ENCODE measurements at places on chromosomes 5 and 9.
A peak's percentile ranks its signal among the peaks of the same experiment; 100 is the strongest.

DNA sequence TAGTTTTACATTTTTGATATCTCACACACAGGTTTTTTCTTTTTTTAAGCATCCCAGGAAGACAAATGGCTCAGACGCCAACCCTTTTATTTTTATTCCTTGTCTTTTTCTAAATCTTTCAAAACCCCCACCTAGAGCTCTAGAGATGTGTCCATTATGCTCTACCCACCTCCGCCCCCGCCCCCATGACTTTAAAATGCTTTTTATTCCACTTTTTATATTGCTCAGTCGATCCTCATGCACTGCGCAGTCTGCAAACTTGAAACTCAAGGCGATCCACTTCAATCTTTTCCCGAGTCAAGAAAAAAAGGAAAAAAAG, 411 bp upstream of the MAT2B start:
- peaks cover 2% of the 10 kb centered on the region for H3K36me3 ChIP-seq
- H3K4me3 ChIP-seq, result peak overlapping the region; percentile 92
- no peak for DNase-seq

DNA sequence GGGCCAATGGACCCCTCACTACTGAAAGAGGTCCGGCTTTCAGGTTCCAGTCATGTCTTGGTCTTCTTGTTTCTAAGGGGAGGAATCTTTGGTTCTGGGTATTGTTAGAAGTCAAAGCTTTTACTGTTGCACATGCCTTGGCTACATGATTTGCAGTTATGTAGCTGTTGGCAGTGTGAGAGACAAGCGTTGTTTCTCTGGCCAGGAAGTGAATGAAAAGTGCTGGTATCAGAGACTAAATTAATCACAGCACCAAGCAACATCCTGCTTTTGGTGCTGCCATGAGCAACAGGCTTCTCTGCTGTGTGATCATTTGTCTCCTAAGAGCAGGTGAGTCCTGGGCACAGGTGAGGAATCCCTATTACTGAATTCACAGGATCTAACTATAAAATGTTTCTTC, 100.1 kb upstream of the PRSS3 start:
- H3K4me3 ChIP-seq, result no peak overlapping the region
- DNase-seq, result no peak

- no peak overlapping the region for H3K4me3 ChIP-seq
- no peaks in the 10 kb centered on the region for H3K36me3 ChIP-seq
- no peaks in the 10 kb centered on the region for H3K4me1 ChIP-seq
- H3K27ac ChIP-seq, result no peak overlapping the region
Measured at GRCh38 chr9:134792627-134793026, 88.0 kb upstream of the FCN2 start.

- no peak for DNase-seq
- H3K4me1 ChIP-seq, result peaks cover 18% of the 10 kb centered on the region
Measured at GRCh38 chr9:133533857-133534256, 647 bp upstream of the ADAMTSL2 start.

DNA sequence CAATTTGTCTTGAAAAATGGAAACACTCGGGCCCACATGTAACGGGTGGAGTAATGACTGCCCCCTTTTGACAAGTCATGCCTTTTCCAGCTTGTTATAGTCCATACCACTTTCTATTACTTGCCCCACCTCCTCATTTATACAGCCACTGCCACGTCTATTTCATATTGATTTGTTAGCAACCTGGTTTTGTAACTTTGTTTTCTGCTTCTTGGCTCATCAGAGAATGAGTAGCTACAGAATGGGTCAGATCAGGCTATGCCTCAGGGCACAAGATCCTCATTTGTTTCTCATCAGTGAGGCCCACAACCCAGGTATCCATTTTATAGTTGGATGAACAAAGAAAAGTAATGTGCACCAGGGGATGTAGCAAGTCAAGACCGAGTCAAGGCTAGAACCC, 1.7 kb downstream of the GFRA3 start:
- H3K36me3 ChIP-seq, result no peaks in the 10 kb centered on the region
- peaks cover 8% of the 10 kb centered on the region for H3K27me3 ChIP-seq
- H3K4me1 ChIP-seq, result peaks cover 3% of the 10 kb centered on the region

DNA sequence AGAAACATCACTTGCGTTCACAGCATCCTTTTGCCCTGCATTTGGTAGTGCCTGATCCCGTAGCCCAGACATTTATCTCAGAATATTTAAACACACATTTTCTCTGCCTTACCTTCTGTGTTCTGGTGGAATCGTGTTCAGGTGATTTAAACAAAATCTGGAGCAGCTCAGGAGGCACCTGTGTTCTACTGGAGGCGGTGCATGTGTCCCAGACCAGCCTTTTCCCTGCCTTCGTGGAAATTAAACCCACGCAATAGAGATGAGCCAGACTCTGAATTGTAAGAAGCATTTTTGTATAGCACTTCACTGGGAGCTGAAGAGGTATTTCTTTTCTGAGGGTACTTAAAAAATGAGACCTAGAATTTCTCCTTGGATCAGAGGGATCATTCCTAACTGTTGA, 212.5 kb downstream of the MAST4 start:
- no peaks in the 10 kb centered on the region for H3K36me3 ChIP-seq
- no peak overlapping the region for H3K27ac ChIP-seq
- DNase-seq, result no peak
- no peak overlapping the region for H3K4me3 ChIP-seq

- H3K27ac ChIP-seq, result no peak overlapping the region
- no peak for DNase-seq
- no peaks in the 10 kb centered on the region for H3K27me3 ChIP-seq
- H3K4me1 ChIP-seq, result peaks cover 3% of the 10 kb centered on the region
Measured at GRCh38 chr5:102279711-102280110, 16.4 kb downstream of the SLCO4C1 start.

GRCh38 chr5:76467216-76467615, 64.1 kb downstream of the IQGAP2 start:
- H3K36me3 ChIP-seq, result peaks cover 11% of the 10 kb centered on the region
- no peak overlapping the region for H3K27ac ChIP-seq
- no peak overlapping the region for H3K4me3 ChIP-seq
- H3K4me1 ChIP-seq, result peaks cover 19% of the 10 kb centered on the region
- no peak for DNase-seq

DNA sequence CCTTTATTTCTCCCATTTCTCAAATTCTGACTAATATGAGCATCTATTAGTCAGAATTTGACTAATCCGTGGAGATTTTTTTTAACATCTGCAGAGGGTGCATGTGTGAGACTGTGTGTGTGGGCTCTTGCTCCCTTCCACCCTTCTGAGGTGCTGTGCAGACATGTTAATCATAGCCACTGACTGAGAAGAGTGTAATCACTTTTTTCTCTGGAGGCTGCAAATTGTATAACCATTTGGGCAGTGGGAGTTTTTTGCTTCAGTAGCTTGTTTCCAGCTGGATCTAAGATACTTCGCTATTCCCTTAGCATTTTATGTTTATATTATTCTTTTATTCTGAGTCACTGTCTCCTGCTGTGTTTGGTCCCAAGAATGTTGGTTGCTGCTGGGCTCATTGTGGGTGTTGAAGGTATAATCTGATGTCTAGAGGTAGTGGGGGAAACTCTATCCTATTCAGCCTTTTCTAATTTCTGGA, 66.2 kb downstream of the ARHGEF28 start:
- no peak for DNase-seq
- no peaks in the 10 kb centered on the region for H3K27me3 ChIP-seq
- no peaks in the 10 kb centered on the region for H3K36me3 ChIP-seq
- H3K4me3 ChIP-seq, result no peak overlapping the region
- H3K4me1 ChIP-seq, result peaks cover 32% of the 10 kb centered on the region
- peak overlapping the region; percentile 79 for H3K27ac ChIP-seq

- H3K27me3 ChIP-seq, result peaks cover 6% of the 10 kb centered on the region
- H3K36me3 ChIP-seq, result no peaks in the 10 kb centered on the region
- peaks cover 2% of the 10 kb centered on the region for H3K4me1 ChIP-seq
- no peak overlapping the region for H3K27ac ChIP-seq
Measured at GRCh38 chr5:1012900-1013237, 4.3 kb downstream of the NKD2 start.

DNA sequence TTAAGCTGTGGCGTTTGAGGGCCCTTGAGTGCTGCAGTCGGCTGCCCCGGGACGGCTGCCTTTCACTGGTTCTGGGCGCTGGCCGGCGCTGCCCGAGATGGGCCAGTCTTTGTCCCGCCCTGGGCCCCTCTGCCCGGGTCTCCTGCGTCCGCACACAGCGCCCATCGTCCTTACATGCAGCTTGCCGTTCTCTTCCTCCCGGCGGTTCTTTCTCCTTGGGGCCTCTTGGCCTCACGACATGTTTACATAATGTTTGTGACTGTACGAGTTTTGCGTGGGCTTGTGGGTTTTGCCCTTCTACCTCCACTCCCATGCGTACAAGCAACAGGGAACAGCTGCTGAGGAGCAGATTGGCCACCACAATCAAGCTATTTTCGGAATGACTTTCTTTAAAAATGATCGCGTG, 618 bp downstream of the TNPO1 start:
- DNase-seq, result peak; percentile 65
- peak overlapping the region; percentile 87 for H3K4me3 ChIP-seq
- H3K36me3 ChIP-seq, result no peaks in the 10 kb centered on the region
- H3K4me1 ChIP-seq, result peaks cover 5% of the 10 kb centered on the region
- peaks cover 2% of the 10 kb centered on the region for H3K27me3 ChIP-seq

GRCh38 chr9:70020991-70021571, 22.6 kb upstream of the MAMDC2 start:
- no peak overlapping the region for H3K4me3 ChIP-seq
- DNase-seq, result no peak
- H3K27ac ChIP-seq, result no peak overlapping the region
- H3K27me3 ChIP-seq, result no peaks in the 10 kb centered on the region
- H3K36me3 ChIP-seq, result no peaks in the 10 kb centered on the region

DNA sequence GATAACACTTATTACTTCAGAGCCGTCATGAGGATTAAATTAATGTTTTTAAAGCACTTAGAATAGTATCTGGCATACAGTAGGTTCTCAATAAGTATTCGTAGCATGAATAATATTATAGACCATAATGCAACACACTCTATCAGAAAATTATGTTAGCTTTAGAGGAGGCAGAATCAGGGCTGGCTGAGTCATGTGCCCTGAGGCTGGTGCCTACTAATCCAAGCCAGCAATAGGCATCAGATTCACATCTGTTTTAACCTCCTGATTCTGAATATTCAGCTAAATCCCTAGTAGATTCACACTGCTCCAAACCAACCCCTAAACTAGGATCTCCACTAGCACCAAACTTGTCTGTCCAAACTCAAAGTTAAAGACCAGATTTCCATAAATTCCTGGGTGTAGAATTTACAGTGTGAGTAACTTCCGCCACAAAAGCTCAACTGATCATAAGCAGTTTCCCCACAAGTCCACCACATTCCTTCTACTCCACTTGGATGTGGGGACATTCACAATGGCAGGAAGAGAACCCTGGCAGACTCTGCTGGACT, 170.0 kb upstream of the DAPK1 start:
- no peak overlapping the region for H3K27ac ChIP-seq
- no peak for DNase-seq
- H3K4me3 ChIP-seq, result no peak overlapping the region
- no peaks in the 10 kb centered on the region for H3K4me1 ChIP-seq
- no peaks in the 10 kb centered on the region for H3K36me3 ChIP-seq

Data from natural killer cell (primary cell).